ENCODE measurements at places on chromosomes 6 and 20.

DNA sequence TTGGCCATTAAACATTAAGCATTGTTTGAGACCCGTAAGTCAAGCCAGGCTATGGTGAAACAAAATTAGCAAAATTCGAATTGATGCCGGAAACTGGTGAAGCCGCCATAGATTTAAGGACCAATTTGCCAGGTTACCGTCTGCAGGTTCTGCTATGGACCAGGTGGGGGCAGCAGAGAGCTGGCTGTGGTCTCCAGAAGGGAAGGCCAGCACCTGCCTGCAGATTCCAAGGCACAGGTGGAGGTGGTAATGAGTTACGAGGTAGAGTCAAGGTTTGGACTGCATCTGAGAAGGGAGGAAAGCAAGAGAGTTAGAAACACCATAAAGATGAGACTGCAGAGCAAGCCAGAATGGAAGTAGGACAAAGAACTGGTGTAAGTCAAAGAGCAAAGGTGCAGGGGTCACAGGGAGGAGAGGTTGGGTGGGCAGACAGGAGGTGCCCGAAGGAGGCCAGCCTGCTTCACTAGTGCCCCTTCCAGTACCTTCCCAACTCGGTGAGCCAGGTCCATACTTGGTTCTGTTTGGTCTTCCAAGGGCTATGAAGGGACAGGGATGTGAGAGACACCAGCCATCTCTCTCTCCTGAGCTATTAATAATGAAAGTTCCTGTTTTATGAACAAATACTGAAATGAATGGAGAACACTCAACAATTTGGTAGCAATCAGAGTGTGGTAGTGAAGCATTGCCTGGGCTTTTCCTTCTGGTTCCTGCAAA, 131.6 kb upstream of the ESR1 start:
- DNase-seq = peak; percentile 29

GRCh38 chr6:161410736-161411135, 136.9 kb upstream of the AGPAT4 start:
- DNase-seq = no peak

GRCh38 chr20:57993716-57994431, 234.6 kb downstream of the ANKRD60 start:
- DNase-seq = no peak

- no peak for DNase-seq
Measured at GRCh38 chr20:9163251-9163650, 94.4 kb downstream of the PLCB4 start.
